Pericardium fibroblast (primary cell): ENCODE measurements at places on chromosomes 5 and 9. TPM values are rescaled to one million over a fixed set of nuclear protein-coding genes. Genes with fewer than 3 reads are reported as not detected.

C5 gene
- 1.4 and 5.6 TPM in 2 replicates for total RNA-seq

ZFP2 gene
- total RNA-seq, result 0.94 and 1.8 TPM in 2 replicates

CNOT6 gene
- total RNA-seq, result 7.2 and 7.4 TPM in 2 replicates

LSM11 gene
- 2.6 and 4.3 TPM in 2 replicates for total RNA-seq

CDHR2 gene
- not detected in 2 replicates for total RNA-seq

TAF11L5 gene
- total RNA-seq, result not detected in 2 replicates

TMOD1 gene
- total RNA-seq, result 0.12 TPM in 1 of 2 replicates, not detected in the other

SLC45A2 gene
- total RNA-seq, result not detected in 2 replicates

IL13 gene
- not detected in 2 replicates for total RNA-seq

TMEM161B gene
- 6.5 and 6.9 TPM in 2 replicates for total RNA-seq

CDX1 gene
- total RNA-seq, result 0.12 and 0.60 TPM in 2 replicates

VCAN gene
- 196 and 206 TPM in 2 replicates for total RNA-seq

OTULINL gene
- 0.68 and 1.5 TPM in 2 replicates for total RNA-seq

C9orf50 gene
- total RNA-seq, result not detected in 2 replicates

OR1N2 gene
- total RNA-seq, result not detected in 2 replicates

ENTREP1 gene
- under 0.01 TPM in 1 of 2 replicates, not detected in the other for total RNA-seq

PCDHGA8 gene
- total RNA-seq, result 0.70 and 1.4 TPM in 2 replicates

IFNB1 gene
- not detected in 2 replicates for total RNA-seq

NRARP gene
- total RNA-seq, result 0.35 and 3.4 TPM in 2 replicates

POU4F3 gene
- not detected in 2 replicates for total RNA-seq

CARD9 gene
- total RNA-seq, result 1.5 and 4.3 TPM in 2 replicates

BTNL3 gene
- total RNA-seq, result not detected in 2 replicates

FOXD4L3 gene
- not detected in 2 replicates for total RNA-seq

C5orf58 gene
- total RNA-seq, result not detected in 2 replicates

SNCAIP gene
- total RNA-seq, result 1.8 and 2.1 TPM in 2 replicates

TLX3 gene
- total RNA-seq, result not detected in 2 replicates

SPARC gene
- total RNA-seq, result 4,412 and 6,097 TPM in 2 replicates

ADCY2 gene
- 1.4 TPM in 1 of 2 replicates, not detected in the other for total RNA-seq
